ENCODE measurements at places on chromosomes 11 and 22. TPM values are rescaled to one million over a fixed set of nuclear protein-coding genes. Genes with fewer than 3 reads are reported as not detected.

The NPTXR gene
- total RNA-seq = 19.7 TPM

The CSKMT gene
- total RNA-seq = 4.9 TPM

The APOL1 gene
- 22.1 TPM for total RNA-seq

The SSTR3 gene
- total RNA-seq = not detected

The RPS3 gene
- total RNA-seq = 972 TPM

The SHANK3 gene
- 22.2 TPM for total RNA-seq

DNA sequence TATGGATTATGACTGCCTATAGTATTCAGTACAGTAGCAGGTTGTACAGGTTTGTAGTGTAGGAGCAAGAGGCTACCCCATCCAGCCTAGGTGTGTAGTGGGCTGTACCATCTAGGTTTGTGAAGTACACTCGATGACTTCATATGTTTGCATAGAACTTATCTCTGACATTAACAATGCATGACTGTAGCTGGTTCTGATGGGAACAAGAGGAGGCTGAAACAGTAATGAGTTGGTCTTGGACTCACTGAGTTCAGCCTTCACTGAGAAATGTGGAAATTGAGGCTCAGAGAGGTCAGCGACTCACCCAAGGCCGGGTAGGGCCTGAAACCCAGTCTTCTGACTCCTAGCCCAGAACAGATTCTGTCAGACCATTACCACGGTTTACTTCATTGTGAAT is 13.0 kb downstream of the MYO7A start:
- no peak for DNase-seq

Measured in Right ventricle myocardium inferior (tissue), 1 donor.